ENCODE measurements at places on chromosomes 6 and 20.

DNA sequence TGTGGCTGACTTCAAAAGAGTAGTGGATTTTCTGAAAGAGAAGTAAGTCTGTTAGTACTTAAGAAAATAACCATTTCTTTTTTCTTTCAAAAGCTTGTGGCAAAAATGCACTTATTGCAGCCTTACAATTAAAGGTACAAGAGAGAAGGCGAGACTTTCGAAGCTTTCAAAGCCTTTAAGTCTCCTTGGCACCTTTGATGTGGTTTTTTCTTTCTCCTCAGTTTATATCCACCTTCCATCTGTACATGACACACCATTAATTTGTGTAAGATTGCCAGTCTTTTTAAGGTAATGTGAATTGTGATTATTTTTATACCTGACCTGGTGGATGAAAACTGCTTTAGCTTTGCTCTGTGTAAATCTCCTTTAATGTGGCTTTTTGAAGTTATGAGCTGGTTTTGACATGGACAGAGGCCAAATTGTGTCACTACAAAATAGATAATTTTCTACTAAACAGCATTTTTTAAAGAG, 466.1 kb downstream of the CDKAL1 start:
- no peak for DNase-seq

DNA sequence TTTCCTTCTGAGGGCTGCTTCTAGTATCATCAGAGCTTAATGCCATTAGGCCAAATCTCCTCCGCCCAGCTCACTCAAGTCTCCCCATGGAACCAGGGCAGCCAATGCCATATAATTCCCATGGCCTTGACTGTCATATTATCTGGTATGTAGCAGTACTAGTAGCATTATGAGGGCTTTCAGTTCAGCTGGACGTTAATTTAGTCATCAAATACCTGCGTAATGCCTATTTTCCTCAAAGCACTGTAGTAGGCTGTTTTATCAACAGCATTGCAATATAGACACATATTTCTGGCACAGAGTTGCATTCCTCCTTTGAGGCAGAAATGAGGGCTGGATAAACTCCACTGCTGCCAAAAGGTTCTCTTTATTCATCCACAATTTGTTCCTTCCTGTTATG, 1.7 kb downstream of the KCTD20 start:
- no peak for DNase-seq

DNA sequence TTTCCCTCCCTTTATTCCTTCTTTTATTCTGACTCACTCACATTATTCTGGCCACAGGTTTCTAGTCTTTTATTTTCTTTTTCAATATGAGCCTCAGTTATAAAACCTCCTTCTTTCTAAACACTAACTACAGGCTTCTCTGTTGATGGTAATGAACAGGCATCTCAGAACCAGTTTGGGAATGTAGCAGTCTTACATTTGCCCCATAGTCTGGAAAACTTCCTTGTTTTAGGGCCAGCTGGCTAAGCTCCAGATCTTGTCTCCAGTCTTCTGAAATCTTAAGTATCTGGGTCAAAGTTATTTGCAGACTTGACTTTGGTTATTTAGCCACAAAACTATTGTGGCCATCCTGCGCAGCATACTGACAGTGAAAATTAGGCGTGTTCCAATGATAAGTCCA, 97.0 kb upstream of the MAN1A1 start:
- DNase-seq = peak; percentile 61

GRCh38 chr20:50885781-50886180, 45.5 kb downstream of the ADNP start:
- DNase-seq = peak; percentile 45

- no peak for DNase-seq
These were observed 17.8 kb downstream of the ARMC12 start for GRCh38 chr6:35754452-35755277.
